Bone marrow (tissue), 2 donors: ENCODE measurements at places on chromosomes 16 and 17.

- no peak for DNase-seq
These were observed 3.3 kb downstream of the ERBB2 start for GRCh38 chr17:39702901-39703893.

- DNase-seq: no peak
These were observed 1.0 kb upstream of the KRTAP4-2 start for GRCh38 chr17:41178843-41179616.

GRCh38 chr16:70687102-70687511 lies 1.3 kb upstream of the MTSS2 start:
- no peak for DNase-seq

DNA sequence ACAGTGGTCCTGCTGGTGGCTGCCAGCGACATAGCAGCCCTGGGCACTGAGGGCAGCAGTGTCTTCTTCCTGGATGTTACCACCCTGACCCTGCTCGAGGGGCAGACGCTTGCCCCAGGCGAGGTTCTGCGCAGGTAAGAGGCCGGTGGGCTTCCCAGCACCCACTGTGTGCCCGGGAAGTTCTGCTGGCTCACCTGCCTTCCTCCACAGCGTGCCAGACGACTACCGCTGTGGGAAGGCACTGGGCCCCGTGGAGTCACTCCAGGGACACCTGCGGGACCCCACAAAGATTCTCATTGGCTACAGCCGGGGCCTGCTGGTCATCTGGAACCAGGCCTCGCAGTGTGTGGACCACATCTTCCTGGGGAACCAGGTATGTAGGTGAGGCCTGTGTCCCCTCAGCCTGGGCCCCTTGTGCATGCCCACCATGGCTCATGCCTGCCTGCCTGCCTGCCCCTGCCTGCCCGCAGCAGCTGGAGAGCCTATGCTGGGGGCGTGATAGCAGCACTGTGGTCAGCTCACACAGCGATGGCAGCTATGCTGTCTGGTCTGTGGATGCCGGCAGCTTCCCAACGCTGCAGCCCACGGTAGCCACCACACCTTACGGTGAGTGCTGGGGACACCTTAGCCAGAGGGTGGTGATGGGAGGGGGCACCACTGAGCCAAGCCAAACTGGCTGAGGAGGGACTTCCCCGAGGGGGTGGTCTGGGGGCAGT lies 8.5 kb downstream of the LLGL1 start:
- no peak for DNase-seq

DNA sequence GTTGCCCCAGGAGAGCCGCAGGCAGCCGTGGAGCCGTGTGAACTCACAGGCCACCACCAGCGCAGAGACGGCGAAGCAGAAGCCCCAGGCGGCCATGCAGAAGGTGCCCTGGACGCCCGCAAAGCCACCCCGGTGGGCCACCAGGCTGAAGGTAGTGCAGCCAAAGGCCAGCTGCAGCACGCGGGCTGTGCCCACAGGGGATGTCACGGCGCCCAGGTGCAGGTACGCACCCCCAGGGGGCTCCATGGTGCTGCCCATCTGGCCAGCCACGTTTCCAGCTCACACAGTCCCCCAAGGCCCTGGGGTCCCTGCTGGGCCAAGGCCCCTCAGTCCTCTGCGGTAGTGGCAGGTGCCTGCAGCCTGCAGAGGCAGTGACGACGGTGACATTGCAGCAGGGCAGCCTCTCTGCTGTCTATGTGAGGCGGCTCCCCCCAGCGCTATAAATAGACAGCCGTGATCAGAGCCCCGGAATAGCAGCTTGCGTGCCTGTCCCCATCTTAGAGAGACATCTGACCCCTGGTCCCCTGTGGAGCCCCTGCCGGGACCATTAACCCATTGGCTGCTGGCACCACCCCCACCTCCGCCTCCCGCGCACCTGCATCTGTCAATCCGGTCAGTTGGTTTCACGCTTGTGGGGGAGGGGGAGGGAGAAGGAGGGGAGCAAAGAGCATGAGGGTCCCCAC lies 4.5 kb upstream of the PYCR1 start:
- no peak for DNase-seq

DNA sequence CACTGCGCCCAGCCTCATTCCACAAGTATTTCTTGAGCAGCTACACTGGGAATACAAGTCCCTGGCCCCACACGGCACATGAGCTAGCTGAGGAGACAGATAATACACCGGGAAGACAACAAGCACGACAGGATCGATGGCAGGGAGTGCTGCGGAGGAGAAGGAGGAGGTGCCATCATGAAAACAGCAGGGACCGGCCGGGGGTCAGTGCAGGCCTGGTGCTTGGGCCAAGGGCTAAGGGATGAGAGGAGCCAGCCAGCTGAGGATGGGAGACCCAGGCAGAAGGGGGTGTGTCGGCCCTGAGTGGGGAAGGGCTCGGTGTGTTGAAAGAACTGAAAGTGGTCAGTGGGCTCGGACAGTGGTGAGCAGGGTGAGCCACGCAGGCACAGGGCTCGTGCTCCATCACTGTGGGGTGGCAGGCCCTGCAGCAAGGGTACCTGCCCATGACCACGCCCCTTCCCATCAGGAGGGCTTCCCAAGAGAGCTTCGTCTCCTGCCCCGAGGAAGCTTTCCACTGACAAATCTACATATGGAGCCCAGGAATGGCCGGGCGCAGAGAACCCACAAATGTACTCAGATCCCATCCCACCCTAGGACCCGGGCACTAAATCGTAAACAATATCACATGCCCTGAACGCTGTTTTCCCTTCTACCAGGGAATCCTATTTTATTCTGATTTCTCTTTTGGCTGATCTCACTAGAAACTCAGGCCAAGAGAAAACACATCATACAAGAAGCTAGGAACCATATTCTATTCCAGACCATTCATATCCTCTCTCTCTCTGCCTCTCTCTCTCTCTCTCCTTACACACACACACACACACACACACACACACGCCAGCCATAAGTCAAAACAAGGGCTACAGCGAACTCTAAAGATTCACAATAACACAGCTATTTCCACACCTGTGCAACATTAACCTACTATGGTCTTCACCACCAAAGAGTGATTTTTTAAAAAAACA lies 50.7 kb upstream of the TNRC6C start:
- DNase-seq: no peak

DNA sequence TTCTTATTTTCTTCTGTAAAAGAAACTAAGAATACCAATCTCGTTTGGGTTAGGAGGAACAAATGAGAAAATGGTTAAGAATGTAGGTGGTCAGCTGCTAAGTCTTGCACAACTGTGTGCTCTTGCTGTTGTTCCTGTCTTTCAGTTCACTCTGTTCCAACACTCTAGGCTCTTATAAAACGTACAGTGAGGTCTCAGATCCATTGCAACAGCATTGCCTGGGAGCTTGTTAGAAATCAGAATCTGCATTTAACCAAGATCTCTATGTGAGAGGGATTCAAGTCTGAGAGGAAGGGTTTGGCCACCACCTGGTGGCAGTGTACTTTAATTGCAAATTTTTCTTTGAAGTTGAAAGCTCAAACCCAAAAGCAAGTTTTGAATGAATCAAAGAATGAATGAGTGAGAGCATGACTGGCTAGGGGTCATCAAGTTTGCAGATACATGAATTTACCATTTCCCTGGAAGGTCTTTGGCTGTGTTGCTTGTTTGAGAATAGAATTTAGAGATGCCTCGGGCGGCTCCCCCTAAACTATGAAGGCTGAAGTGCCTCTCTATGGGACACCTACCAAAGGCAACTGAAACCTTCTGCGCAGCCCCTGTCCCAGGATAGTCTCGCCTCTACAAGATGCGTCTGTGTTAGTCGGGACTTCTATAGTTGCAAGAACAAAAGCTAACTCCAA lies 2.5 kb downstream of the ALOX15B start:
- no peak for DNase-seq

GRCh38 chr17:36625188-36625587 lies 23.8 kb downstream of the MRM1 start:
- DNase-seq: no peak

- DNase-seq: no peak
These were observed at the start of gene CACNG5 for GRCh38 chr17:66834919-66835454. TSS of gene CACNG5 (plus strand) at chr17:66835117. CDS start at chr17:66877333, 42,216 bp downstream.

GRCh38 chr17:823501-823902 lies 41.3 kb downstream of the MRM3 start:
- no peak for DNase-seq

DNA sequence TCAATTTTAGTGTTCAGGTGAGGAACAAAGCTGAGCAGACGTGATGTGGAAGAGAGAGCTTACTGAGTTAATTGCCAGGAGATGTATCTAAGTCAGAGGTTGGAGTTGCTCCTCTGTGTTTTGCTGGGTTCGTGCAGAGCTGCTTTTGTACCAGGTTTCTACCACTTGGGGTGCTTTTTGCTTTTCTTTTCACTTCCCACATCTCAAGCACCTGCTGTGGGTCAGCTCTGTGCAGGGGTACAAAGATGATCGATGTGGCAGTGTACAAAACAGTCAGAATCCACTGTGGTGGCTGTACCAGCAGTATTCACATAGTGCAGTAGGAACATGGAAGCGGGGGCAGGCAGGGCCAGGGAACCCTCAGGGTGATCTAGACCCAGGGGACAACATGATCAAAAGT lies 14.8 kb downstream of the UNK start:
- DNase-seq: no peak

DNA sequence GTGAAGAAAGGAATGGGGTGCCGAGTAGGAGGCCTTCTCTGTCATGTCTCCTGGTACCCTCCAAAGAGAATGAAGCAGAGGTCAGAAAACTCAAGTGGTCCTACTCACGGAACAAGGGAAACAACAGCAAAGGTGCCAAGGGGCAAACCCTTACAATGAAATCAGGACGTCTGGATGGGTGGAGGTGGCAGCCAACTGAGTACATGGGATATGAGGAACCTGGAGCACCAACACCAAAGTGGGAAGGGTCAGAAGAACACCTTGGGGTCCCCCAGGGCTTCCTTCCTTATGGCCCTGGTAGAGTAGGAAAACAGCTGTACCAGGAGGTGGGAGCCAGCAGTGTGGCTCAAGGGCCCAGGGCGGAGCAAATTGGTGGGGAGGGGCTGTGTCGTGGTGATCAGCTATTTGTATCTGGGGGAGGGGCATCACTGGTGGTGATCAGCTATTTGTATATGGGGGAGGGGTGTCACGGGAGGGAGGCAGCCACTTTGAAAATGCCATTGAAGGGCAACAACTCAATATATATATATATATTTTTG lies 643 bp downstream of the HIGD1B start:
- DNase-seq: no peak

GRCh38 chr17:47291242-47291873 lies 32.4 kb upstream of the EFCAB13 start:
- no peak for DNase-seq

GRCh38 chr16:17333229-17333628 lies 137.5 kb downstream of the XYLT1 start:
- DNase-seq: no peak

- no peak for DNase-seq
These were observed 9.1 kb downstream of the UNC13D start for GRCh38 chr17:75834928-75835653.

- no peak for DNase-seq
These were observed 66.4 kb downstream of the CDK5R1 start for GRCh38 chr17:32553168-32553567.

DNA sequence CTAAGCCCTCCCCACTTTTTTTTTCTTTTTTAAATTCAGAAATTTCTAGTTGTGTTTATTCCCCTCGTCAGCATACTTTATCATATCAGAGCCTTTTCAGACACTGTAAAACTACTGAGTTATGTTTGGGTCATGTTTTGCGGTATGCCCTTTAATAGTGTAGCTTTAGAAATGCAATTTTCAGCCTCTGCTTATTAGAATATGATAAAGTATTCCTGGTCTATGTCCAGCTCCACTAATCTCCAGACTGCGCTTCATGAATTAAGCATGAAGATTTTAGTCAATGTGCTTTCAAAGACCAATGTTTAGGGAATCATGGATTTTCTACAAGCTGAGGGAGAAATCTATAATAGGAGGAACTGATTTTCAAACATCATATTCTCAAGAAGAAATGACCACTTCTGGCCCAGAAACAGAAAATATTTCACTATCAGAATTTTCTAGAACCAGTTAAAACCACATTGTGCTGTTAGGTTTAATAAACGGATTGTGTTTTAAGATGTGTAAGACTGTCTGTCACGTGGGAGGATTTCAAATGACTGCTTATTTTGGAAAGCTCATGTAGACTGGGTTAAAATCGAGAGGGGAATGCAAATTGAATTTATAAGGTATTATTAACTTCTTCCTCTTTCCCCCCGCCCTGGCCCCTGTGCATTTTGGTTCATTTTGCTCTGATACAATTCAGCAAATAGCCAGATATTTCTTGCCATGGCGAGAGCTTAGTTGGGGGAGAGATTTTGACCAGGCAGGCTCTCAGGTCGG lies 498.5 kb downstream of the WWOX start:
- no peak for DNase-seq

- no peak for DNase-seq
These were observed 97.6 kb upstream of the DNAH17 start for GRCh38 chr17:78674595-78675315.

DNA sequence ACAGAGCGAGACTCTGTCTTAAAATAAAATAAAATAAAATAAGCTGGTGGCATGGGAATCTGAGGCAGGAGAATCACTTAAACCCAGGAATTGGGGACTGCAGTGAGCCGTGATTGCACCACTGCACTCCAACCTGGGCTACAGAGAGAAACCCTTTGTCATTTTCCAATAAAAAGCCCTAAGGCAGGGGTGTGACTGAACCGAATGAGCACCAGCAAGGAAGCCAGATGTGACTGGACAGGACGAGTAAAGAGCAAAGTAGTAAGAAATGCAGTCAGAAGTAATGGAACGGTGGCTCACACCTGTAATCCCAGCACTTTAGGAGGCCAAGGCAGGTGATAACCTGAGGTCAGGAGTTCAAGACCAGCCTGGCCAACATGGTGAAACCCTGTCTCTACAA lies 3.8 kb upstream of the RPL23 start:
- no peak for DNase-seq

GRCh38 chr17:12759090-12759489 lies 30.2 kb upstream of the ARHGAP44 start:
- DNase-seq: no peak
